ENCODE measurements at places on chromosomes 7 and 10.

DNA sequence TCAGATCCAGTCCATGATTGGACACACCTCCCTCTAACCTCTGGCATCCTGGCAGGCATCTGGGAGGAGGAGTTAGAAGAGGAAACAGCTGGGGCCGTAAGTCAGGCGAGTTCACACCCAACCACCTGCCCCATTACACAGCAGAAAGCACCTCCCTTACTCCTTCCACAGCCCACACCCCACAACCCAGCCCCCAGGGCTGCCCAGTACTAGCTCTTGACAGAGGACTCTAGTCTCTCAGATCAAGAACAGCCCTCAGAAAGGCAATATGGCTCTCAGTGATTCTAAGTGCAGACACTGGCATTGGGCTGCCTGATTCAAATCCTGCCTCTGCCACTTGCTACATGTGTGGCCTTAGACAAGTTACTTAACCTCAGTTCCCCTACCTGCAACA is 34.1 kb downstream of the KCNMA1 start:
- DNase-seq: no peak

- DNase-seq: peak; percentile 27
Observed at GRCh38 chr7:98870121-98870651, 372 bp upstream of the TMEM130 start.

DNA sequence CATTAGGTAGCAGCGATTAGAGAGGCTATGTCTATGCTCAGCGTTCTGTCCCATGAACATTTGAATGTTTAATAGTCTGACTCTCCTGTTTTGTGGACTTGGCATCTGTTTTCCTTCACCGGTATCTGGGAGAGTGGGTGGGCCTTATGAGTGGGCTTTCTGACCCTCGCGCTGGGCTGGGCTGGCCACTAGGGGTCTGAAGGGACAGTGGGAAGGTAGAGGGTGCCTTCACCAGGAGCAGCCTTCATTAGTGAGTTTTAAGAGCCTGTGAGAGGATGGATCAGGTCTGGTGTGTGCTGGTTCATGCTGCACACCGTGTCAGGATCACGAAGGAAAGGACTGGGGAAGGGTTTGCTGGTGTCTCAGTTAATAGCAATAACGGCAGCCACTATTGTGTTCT is 33.4 kb downstream of the DCLRE1A start:
- no peak for DNase-seq

DNA sequence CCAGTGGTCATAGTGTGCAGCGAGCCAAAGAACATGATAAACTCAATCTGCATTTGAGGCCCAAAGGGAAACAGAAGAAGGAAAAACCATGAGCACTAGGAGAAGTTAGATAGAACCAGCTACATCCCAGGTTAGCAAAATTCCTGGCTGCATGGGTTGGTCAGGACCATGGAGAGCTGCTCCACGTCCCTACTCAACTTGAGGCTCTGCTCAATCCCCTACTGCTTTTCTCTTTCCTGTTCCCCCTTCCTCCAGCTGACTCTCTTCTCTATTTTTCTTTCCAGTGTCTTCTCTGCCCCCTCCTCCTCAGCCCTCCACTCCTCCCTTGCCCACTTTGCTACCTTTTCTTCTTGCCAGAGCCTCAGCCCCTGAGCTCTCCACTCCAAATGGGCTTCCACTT is 21.9 kb upstream of the VSIR start:
- DNase-seq: no peak

DNA sequence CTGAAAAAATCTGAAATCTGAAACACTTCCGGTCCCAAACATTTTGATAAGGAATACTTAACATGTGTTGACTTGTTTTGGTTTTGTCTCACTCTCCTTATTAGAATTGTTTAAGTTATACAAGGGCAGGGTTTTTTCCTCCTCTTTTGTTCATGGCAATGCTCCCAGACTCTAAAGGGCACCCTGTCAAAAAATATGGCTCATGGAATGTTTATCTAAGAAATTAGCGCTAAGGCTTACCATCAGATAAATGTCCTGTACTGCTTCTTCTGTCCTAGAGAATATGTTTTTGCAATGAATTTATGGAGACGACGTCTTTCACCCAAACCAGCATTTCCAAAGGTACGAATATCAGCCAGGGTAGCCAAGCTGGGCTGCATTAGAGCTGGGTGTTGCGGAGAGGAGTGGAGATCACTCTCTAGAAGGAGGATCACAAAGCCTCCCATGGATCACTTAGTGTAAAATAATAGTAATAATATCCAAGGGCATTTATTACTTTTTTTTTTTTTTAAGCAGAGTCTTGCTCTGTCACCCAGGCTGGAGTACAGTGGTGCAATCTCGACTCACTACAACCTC is 46.8 kb downstream of the ERLIN1 start:
- DNase-seq: no peak

GRCh38 chr10:122323189-122323588 is 51.3 kb upstream of the PLEKHA1 start:
- DNase-seq: no peak

DNA sequence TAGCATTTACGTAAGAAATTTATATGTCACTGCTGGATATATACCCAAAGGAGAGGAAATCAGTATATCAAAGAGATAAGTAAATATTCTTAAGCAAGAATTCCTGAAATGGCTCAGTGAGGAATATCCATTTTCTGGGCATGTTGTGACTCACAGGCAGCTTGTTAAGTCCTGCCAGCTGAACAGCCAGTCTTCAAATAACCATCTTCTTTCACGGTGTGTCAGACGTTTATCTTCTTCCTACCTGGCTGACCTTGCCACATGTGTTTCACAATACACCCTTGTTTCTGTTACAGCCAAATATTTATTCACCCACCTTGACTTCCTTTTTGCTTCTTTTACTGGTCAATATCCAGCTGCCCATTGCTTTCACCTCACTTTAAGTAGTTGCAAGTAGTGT is 648.1 kb downstream of the ANKRD7 start:
- DNase-seq: no peak

DNA sequence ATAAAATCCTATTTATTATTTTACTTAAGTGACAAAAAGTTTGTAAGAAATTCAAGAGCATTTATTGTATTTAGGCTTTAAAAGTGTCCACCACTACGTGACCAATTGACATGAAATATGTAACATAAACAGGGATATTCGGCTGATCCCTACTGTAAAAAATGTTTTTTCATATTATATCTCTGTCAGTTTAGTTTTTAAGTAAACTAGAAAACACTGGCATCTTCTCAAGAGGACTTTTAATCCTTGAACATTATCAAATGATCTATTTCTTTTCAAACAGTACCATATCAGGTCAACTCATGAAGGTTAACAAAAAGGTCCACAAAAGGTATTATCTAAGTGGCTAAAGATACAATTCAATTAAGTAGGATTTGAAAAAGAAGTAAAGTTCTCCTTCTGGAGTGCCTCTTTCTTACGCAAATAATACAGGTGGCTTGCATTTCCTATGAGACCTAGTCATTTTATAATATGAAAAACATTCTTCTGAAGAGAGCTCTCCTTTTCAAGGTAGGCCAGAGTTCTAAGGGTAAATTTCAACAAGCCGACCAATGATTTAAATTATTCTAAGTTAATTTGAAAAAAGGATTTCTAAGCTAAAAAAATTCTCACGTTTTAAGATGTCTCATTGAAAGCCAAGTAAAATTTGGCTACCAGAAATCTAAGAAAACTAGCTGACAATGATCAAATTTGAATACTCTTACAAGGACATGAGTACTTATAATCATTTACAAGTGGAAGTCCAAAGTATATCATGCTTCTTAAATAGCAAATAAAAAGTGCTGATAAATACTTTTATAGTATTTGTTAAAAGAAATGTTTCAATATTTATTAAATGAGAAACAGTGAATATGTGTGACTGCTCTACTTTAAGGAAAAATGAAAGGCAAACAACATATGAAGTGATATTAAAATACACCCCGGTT is 133.5 kb downstream of the NRBF2 start:
- DNase-seq: no peak

- no peak for DNase-seq
Observed at GRCh38 chr7:134649226-134649775, 2.6 kb downstream of the BPGM start.

GRCh38 chr7:112293416-112293815 is 86.9 kb downstream of the ZNF277 start:
- DNase-seq: no peak

DNA sequence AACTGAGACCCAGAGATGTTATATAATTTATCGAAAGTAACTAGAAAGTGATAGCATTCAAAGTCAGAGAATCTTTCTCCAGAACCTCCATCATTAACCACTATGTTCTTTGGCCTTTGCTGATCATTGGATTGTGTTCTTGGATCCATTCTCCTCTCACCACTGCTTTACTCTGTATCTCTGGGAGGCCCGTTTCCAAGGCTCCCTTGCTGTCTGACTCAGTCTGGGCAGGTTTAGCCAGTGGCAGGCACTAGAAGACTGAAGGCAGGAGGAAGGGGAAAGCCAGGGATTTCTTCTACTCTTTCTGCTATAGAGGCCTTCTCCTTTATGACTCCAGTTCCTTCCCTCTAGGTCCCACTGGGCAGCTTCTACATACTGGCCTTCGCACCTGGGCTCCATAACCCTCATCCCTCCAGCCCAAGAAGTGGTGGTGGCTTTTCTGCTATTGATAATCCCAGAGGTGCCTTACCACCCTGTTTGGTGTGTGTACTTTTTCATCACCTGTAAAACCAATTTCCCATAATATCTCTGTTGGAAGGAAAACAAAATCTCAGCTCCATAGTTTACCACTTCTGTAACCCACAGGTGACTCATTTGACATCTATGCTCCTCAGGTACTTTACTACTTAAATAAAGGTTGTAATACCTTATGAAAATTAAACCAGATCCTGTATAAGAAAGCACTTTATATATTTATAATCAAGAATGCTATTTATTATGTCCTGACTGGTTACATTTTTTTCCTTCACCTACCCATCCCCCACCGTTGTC is 36.0 kb downstream of the BCAP29 start:
- DNase-seq: no peak

DNA sequence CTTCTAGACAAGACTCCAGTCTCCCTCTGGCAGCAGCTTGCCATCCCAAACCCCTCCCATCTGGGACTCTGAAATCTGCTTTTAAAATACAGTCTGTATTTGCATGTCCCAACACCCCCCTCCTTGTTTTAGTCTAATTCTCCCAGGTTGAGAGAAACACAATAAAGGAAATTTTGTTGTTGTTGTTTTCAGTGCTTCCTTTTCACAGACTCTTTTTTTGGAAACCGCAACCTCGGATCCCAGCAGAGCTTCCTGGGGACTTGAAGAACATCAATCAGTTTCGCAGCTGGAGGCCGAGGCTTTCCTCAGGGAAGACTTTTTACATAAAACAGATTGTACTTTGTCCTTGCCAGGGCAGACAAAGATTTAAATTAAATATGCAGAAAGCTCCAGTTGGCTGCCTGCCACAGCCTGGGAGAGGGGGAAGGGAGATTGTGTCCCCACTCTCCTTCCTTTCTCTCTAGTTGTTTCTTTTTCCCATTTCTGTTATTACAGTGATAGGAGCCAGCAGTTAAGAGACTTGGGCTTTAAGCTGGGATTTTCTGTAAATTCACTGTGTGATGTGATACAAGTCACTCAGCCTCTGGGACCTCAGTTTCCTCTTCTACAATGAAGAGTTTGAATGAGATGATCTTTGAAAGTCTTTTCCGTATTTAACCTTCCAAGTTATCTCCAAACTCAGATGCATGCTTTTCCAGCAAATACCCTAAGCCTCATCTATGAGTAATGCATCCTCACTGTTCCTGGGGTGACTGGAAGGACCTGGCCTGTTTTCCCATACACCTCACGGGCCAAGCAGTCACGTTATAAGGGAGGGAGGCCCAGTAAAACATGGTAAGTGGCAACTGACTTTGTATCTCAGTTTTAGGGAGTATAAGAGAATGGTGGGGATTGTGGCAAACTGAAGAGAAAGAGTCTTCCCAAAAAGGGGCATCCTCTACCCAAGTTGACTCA is 192.3 kb downstream of the REEP3 start:
- no peak for DNase-seq

- no peak for DNase-seq
Observed at GRCh38 chr10:113427236-113427735, 125.6 kb upstream of the HABP2 start.

DNA sequence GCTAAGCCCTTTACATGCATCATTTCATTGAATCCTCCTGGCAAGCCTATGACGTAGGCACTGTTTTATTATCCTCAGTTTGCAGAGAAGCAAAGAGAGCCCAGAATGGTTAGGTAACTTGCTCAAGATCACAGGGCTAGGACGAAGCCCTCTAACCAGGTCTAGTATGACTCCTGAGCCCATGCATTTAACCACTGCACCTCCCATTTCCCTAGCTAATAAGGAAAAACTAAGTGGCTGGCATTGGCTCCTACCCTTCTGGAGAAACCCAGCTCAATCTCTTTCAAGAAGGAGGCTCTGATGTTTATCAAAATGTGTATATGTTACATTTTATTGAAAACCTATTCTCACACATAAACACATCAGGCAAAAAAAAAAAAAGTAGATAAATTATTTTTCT is 19.8 kb downstream of the MYOF start:
- DNase-seq: no peak

DNA sequence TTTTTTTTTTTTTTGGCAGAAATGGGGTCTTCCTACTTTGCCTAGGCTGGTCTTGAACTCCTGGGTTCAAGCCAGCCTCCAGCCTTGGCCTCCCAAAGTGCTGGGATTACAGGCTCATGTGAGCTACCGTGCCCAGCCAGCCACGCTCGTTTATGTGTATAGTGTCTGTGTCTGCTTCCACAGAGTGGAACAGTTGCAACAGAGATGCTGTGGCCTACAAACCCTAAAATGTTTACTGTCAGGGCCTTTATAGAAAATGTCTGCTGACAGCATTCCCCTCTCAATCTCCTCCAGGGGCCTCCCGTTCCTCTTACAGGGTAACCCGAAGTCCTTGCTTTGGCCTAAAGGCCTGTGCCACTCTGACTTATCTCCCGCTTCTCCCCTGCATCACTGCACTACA is 87.6 kb upstream of the LEP start:
- no peak for DNase-seq

GRCh38 chr7:13800694-13801448 is 188.6 kb downstream of the ETV1 start:
- DNase-seq: no peak

GRCh38 chr7:30182814-30183213 is 48.0 kb downstream of the MTURN start:
- no peak for DNase-seq

- no peak for DNase-seq
Observed at GRCh38 chr10:120806081-120806480, 45.1 kb upstream of the WDR11 start.

GRCh38 chr7:16813232-16813616 is 8.4 kb upstream of the AGR2 start:
- no peak for DNase-seq

GRCh38 chr7:151137791-151138152 is 29.7 kb downstream of the GBX1 start:
- no peak for DNase-seq

Measured in stimulated activated CD8-positive, alpha-beta memory T cell treated with anti-CD3 and anti-CD28 coated beads, Interleukin-15, amount 100 ng/mL, for 1 hour (primary cell).